ENCODE measurements at places on chromosomes 3 and 15. TPM values are rescaled to one million over a fixed set of nuclear protein-coding genes. Genes with fewer than 3 reads are reported as not detected.

The OR5H6 gene
- not detected for total RNA-seq

The RLBP1 gene
- total RNA-seq: not detected

The NR1I2 gene
- 0.82 TPM for total RNA-seq

The LIPC gene
- total RNA-seq: 0.52 TPM

GRCh38 chr15:41259546-41260189 lies 28.6 kb downstream of the CHP1 start:
- H3K27ac ChIP-seq: no peak overlapping the region
- peaks cover 19% of the 10 kb centered on the region for H3K36me3 ChIP-seq
- H3K27me3 ChIP-seq: no peaks in the 10 kb centered on the region
- H3K4me1 ChIP-seq: no peaks in the 10 kb centered on the region

- no peaks in the 10 kb centered on the region for H3K4me1 ChIP-seq
- no peak overlapping the region for H3K4me3 ChIP-seq
Observed at GRCh38 chr15:61671736-61672135, 388.5 kb downstream of the VPS13C start.

- no peak overlapping the region for H3K4me3 ChIP-seq
- H3K27ac ChIP-seq: peak overlapping the region; percentile 81
- H3K36me3 ChIP-seq: no peaks in the 10 kb centered on the region
- H3K27me3 ChIP-seq: no peaks in the 10 kb centered on the region
- no peak for DNase-seq
Observed at GRCh38 chr3:119601154-119601553, 3.5 kb downstream of the PLA1A start.
